Pulmonary artery endothelial cell (primary cell): ENCODE measurements at places on chromosomes 5 and 9.

DNA sequence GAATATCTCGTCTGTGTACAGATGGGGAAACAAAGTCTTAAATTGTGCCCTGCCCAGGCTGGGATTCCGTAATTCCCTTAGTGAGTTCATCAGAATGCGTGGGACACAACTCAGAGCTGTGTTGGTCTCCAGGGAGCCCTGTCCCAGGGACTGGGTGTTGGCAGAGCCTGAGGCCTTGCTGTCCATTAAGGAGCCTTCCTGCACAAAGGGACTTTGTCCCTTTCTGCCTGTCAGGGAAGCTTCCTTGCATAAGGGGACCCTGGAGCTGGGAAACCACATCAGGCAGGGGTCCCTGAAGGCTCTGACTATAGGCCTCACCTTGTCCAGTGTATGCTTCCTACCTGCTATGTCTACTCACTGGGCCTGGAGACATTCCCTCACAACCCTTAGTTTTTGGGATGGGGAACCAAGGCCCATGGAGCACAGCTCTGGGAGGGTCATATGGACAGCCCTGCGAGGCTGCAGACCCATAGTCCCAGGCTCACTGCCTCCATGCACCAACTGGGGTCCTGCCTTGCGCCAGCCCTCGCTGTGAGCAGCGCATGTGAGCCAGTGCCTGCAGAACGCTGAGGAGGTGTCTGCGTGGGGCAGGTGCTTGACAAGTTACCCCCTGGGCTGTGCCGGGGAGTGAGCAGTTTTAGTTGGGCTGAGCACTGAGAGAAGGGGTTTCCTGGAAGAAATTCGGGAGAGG, 1.6 kb downstream of the CARD19 start:
- no peak for DNase-seq

DNA sequence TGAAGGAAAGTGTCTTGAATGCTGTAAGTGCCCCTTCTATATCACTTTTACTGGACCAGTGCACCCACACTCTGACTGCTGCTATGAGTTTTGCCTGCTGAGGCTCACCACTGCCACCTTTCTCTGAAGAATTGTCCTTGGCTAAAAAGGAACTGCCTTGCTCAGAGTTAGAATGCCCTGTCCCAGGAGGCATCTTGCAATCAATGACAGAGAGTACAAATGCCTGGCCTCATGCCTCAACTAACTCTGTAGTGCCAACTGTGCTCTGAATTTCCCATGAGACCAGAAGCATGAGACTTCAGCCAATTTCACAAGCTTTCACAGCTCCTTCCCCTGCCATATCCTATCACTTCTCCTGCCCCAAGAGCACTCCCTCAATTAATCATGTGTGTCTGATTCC, 569.7 kb downstream of the ZNF608 start:
- no peak for DNase-seq

DNA sequence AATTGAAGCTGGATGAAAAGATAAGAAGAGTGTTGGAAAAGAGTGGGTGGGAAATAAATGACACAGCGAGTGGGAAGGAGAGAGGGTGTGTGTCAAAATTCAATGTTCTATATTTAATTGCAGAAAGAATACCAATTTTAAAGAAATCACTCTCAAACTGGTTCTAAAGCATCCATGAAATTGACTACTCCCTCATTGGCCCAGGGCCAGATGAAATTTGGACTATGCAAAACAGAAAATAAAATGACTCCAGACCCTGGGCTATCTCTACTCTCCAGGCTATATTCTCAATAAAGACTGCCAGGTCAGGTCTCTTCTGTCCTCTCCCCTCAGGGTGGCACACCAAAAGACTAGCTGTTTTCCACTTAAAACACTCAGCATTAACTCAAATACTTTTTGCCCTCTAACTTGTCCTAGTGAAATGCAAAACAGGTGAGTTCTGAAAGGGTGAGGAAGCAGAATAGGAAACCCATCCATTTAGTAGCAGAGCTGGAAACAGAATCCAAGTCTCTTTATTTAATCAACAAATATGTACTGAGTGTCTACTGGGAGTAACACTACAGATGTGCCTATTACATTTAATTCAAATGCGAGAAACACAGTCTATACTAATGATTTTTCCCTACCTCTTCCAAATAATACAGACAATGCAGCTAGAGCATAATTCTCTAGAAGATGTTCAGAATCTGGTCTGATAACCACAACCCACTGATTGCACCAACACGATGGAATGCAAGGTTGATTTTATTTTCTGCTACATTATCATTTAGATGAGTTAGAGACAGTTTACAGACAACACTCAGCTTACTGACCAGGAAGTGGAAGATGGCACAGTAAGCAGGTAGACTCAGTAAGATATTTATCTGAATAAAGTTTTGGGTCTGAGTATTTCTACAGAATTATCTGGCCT, 42.1 kb downstream of the EFCAB9 start:
- DNase-seq = no peak

DNA sequence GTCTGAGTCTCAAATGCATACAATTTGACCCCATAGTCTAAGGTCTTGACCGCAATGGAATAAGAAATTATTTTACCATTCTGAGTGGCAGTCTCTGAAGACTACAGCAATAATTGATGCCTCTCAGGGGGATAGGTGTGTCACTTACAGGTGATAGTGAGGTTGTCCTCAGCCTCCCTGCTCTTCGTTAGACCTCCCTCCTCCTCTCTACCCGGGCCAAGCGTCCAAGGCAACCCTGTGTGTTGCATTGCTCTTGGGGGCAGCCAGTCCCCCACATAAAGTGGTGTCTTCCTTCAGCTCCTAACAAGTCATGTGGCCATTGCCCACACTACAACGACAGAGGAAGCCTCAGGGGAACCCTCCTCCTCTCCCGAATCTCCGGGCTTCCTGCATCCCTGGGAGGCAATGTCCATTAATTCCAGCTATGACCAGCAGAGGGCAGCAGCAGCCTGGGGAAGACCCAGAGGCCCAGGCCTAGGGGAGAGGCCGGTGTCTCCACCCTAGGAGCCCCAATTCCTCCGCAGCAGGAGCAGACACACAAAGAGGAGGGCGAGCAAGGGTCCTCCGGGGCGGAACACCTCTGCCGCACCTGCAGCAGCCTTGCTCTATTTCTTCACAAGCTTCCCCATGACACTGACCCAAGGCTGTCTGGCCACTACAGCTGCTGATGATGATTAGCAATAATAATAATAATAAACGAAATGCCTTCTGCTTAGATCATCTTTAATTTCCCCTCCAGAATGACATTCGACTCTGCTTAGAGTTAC, 134.8 kb downstream of the KCNIP1 start:
- no peak for DNase-seq

DNA sequence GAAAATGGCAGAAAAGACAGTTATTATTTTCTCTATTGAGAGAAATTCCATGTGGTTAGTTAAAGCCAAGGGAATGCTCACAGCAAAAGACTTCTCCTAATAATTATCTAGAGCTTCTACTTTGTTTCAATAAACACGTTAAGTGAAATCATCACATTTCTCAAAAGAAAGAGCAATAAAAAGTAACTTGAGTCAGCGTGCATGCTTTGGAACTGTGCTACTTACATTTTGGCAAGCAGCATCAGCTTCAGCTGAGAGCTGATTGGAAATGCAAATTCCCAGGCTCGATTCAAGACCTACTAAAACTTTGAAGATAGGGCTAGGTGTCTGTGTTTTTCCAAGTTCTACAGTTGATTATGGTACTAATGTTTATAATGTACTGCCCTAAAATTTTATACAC, 132.1 kb downstream of the CDH18 start:
- no peak for DNase-seq

DNA sequence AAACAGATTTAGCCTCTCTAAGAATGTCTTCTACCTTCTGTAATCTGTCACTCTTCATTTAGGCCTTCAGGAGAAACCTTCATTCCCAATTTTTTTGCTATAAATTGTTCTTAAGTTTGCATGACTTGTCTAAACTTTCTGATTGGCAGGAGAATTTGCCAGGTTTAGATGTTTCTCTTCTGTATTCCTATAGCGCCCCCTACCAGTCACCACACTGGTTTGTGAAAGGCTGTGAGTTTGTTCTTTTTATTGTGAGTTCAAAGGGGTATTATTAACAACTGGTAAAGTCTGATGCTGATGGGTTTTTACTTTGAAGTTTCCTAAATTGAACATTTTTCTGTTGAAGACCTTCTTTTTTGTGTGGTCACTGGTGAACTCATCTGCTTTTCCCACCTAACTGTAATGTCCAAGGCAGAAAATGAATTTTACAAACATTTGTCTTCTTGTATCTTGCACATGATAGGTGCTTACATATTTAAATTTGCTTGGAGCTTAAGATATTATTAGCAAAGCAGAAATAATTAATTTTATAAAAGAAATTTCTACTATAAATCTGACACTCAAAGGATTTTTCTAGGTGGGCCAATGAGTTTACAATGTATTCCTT, 18.4 kb upstream of the F2RL2 start:
- DNase-seq = no peak

- DNase-seq = peak; percentile 33
Measured at GRCh38 chr5:79133657-79134451, 22.2 kb downstream of the BHMT start.

- no peak for DNase-seq
Measured at GRCh38 chr9:111038331-111039230, at the start of gene LPAR1. Gene LPAR1, minus strand, starts transcription at chr9:111038470. Its CDS starts 66,353 bp downstream, at chr9:110972117.

GRCh38 chr9:133125941-133126696, 5.1 kb upstream of the RALGDS start:
- DNase-seq = peak; percentile 47

DNA sequence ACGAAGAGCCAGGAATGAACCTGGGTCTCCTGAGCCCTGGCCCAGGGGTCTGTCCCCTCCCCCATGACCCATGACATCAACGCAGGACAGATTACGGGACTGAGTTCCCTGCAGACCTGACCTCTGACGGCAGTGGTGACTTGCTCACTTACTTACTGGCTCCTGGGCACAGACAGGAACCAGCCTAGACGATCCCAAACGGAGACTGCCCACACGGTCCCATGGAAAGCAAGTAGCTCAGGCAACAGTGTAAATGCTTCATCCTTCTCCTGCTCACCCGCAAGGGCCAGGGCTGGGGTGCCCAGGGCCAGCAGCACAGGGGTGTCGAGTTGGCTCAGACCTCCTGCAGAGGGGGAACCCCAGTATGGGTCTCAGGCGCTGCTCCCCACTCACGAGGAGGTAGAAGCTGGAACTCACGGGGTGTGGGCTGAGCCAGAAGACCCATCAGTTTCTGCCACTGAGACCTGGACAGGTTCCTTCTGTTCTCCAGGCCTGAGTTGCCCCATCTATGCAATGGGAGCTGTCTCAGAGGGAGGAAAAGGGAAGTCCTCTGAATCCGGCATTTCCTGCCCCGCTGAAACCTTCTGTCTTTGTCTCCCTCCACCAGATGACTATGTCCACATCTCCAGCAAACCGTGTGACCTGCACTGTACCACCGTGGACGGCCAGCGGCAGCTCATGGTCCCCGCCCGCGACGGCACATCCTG, 5.6 kb downstream of the ADAMTSL2 start:
- no peak for DNase-seq

- no peak for DNase-seq
Measured at GRCh38 chr9:99058964-99059921, 45.7 kb upstream of the TGFBR1 start.

GRCh38 chr5:87340716-87341115, 72.0 kb downstream of the CCNH start:
- DNase-seq = peak; percentile 4

GRCh38 chr9:122028089-122028488, 65.0 kb downstream of the TTLL11 start:
- DNase-seq = no peak

- DNase-seq = no peak
Measured at GRCh38 chr5:39209924-39210323, 9.4 kb downstream of the FYB1 start.

GRCh38 chr5:179311091-179311470, 34.2 kb downstream of the ADAMTS2 start:
- no peak for DNase-seq

DNA sequence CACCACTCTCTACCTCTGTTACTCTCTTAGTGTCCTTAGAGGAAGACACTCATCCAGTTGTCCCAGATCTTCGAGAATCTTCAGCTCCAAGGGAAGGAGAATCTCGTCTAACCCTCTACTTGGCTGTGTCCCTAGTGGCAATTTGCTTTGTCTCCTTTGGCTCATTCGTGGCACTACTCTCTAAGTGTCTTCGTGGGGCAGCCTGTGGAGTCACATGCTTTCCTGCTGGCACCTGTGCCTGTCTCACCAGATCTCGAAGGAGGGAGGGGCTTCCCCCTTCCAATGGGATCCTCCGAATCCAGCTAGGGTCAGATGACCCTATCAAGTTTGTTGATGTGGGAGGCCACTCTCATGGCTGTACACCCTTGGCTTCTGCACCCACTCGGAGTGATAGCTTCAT, 1.8 kb upstream of the PCDHGC5 start:
- DNase-seq = no peak

DNA sequence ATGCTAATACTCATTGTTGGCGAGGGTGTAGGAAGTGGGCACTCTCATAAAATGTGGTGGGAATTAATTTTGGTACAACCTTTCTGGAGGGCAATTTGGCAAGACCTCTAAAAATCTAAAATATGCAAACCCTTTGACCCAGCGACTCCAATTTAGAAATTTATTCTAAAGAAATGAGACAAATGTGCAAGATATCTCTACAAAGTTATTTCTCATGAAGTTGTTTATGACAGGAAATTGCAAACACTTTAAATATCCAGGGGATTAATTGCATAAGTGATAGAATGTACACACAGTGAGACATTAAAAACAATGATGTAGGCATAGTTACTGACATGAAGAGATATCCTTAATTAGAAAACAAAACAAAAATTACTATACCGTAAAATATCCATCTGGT, 246.3 kb upstream of the MAP3K1 start:
- no peak for DNase-seq

GRCh38 chr9:135479469-135480052, at the start of gene PPP1R26:
Gene PPP1R26, plus strand, starts transcription at chr9:135479782. Its CDS starts 4,729 bp downstream, at chr9:135484511.
- no peak for DNase-seq

- no peak for DNase-seq
Measured at GRCh38 chr9:130755377-130756007, 61.9 kb downstream of the EXOSC2 start.

DNA sequence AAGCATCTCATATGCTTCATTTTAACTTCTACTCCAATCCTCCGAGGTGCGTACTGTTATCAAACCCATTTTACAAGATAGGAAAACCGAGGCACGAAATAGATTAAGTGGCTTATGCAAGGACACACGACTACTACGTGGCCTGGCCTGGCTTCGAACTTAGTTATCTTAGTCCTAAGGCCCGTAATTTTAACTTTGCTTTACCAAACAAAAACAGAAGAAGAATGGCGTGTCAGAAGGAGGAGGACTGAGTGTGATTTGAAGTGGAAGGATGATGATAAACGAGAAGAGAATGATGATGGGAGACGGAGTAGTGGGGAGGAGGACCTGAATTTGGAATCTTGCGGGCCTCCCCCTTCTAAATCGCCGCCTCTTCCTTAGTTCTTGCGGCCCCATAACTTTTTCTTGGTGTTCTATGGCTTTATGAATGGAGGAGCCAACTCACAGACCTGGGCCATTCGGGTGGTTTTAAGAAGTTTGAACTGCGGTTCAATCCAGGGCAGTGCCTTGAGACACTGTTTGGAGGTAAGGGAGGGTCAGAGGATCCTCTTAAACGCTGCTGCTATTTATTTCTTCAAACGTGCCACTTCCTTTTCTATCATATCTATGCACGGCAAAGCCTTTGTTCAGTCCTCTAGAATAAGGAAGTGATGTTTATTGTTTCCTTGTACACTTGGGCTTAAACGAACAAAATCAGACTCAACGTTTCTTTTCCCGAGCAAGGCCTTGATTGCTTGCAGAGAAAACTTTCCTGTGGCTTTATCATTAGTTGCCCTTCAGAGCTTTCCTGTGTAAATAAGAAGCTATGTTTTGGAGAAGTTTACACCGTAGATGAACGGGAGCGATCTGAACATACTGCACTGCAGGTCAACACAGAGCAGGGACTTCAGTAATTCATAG, 795 bp downstream of the CNOT8 start:
- DNase-seq = no peak
